ENCODE measurements at places on chromosomes 7 and 10.

DNA sequence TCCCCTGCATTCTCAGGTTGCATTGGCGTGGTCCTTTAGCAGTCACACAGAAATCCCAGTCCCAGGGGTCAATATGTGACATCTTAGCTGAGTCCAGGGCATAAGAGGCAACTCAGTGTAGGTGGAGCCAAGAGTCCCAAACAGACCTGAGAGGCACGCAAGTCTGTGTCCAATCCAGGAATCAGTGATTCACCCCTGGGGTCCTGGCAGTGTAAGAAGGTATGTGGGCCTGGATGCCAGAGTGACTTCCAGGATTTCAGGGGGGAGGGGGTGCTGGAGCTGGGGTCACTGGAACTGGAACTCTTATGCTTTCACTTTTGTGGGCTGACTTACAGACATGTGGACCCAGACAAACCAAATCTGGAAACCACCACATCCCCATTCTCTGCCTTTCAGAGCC lies 26.8 kb downstream of the FRMPD2 start:
- no peak for DNase-seq

DNA sequence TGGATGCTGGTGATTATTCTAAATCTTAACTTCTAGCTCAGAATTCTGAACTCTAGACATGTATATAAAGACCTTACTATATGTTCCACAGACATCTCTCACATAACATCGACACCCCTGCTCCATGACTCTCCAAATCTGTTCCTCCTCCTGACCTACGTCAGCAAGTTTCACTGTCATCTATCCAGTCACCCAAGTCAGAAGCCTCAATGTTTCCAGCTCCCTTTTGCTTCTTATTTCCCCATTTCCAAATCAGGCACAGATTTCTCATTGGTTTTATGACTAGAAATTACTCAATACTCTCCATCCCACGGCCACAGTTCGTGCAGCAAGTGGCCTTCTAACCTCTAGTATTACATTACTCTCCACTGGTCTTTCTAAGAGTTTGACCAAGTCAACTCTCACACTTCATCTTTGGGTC lies 28.5 kb downstream of the EPC1 start:
- DNase-seq = no peak

GRCh38 chr10:114931072-114931679 lies 6.8 kb upstream of the TRUB1 start:
- no peak for DNase-seq

DNA sequence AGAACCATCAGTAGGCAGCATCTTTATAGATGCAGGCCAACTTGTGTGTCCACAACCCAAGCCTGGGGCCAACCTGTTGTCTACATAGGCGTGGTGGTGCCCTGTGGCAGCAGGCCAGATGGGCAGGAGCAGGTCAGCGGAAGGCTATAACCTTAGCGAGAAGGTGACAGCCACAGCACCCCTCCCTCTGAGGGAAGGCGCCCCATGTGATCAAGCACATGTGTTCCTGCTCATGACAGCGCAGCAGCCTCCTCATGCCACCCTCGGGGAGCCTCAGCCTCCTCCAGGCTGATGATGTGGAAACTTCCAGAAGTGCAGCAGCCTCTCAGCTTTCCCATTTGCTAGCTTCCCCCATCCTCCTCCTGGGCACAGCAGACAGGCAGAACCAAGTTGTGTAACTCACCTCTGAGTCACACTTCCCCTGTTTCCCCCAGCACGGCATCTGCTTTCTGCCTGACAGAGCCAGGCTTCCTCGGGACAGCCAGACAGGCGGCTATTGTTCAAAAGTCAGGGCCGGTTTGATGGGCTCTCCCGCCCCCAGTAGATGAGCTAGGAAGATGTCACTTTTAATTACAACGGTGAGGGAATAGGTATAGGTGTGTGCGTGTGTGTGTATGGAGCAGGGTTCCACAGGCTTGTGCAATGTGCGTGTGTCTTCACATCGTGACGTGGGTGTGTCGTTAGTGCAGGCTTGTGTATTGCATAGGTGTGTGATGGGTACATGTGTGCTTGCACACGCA lies 312.0 kb upstream of the ZMIZ1 start:
- no peak for DNase-seq

- no peak for DNase-seq
Measured at GRCh38 chr7:20417675-20418382, 87.1 kb downstream of the ITGB8 start.

GRCh38 chr7:146008293-146008692 lies 108.3 kb upstream of the CNTNAP2 start:
- DNase-seq = no peak
